ENCODE measurements at places on chromosomes 1 and 21.

DNA sequence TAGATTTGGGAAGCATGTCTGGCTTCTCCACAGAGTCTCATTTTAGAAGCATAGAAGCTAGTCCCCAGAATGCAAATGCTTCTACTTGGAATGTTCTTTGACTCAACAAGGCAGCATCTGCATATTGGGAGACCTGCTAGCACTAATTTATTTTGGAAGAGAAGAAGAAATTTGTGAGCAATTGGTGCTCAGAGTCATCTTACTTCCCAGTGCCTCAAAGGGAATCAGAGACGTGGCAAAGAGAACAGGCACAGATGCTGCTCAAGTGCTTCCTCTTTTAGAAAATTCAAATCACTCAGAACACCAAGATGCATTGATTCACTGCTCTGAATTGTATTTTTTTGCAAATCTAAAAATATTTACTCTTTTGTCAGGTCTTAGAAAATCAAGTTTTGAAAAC lies 255.7 kb downstream of the BRINP2 start:
- no peak for DNase-seq

DNA sequence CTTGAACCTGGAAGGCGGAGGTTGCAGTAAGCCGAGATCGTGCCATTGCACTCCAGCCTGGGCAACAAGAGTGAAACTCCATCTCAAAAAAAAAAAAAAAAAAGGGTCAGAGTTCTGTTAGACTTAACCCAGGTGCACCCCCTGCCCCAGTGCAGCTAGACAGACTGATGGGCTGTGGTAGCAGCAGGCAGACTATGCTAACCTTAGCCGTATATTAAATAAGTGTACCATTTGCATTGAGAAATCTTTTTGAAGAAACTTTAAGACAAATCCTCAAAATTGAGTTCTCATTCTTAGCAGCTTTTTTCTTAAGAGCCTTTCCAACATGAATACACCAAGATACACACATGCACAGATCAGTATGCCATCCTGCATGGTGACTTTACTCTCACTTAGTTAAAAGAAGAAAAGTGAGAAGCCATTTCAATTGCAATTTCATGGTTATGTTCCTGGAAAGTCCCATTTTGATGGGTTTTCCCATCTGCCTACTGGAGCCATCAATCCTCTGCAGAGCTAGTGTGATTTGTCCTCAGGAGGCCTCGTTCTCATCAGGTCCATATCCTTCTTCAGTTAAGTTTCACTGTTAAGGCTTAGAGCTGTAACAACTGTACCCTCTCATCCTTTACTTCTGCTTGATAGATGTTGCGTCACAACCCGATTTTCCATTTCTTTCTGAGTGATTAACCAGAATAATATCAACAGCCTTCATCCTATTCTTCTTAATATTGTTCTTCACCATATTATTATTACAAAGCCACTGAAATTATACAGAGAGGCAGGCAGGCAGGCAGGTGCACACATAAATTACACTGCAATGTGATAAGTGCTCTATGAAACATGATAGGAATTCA lies 7.3 kb downstream of the FCRLB start:
- DNase-seq: no peak

DNA sequence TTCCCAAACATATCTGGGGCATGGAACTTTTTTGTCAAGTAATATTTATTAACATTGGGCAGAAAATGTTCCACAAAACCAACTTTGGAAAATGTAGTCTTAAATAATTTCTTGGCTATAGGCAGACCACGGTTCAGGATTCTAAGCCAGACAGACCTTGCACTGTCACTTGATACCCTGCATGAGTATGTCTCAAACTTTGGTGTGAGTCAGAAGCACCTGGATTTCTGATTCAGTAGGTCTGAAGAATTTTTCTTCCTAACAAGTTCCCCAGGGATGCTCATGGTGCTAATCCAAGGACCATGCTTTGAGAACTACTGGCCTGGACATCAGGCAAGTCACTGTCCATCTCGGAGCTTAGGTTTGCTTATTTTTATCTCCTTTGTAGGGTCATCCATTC lies 562.0 kb downstream of the PLPP3 start:
- DNase-seq: no peak

GRCh38 chr21:42840411-42841155 lies 38.8 kb downstream of the WDR4 start:
- no peak for DNase-seq

GRCh38 chr1:115753830-115754229 lies 14.7 kb downstream of the CASQ2 start:
- no peak for DNase-seq

- DNase-seq: no peak
Measured at GRCh38 chr1:201498621-201499020, 8.3 kb downstream of the CSRP1 start.

- DNase-seq: no peak
Measured at GRCh38 chr1:73736125-73736524, 461.9 kb downstream of the LRRIQ3 start.

DNA sequence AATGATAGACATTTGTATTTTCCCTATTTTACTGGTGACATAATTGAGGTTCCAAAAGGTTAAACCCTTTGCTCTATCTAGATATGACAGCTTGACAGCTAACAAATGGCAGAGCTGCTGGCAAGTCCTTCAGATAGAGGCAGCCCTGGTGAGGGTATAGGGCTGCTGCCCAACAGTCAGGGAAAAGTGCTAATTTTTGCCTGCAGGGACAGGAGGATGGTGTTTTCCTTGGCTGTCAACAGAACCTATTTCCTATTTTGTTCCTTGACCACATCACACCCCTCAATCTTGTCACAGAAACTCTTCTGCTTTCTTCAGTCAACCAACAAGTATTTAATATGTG lies 12.3 kb downstream of the GPA33 start:
- no peak for DNase-seq

GRCh38 chr1:18907021-18907916 lies 4.9 kb upstream of the ALDH4A1 start:
- DNase-seq: no peak

DNA sequence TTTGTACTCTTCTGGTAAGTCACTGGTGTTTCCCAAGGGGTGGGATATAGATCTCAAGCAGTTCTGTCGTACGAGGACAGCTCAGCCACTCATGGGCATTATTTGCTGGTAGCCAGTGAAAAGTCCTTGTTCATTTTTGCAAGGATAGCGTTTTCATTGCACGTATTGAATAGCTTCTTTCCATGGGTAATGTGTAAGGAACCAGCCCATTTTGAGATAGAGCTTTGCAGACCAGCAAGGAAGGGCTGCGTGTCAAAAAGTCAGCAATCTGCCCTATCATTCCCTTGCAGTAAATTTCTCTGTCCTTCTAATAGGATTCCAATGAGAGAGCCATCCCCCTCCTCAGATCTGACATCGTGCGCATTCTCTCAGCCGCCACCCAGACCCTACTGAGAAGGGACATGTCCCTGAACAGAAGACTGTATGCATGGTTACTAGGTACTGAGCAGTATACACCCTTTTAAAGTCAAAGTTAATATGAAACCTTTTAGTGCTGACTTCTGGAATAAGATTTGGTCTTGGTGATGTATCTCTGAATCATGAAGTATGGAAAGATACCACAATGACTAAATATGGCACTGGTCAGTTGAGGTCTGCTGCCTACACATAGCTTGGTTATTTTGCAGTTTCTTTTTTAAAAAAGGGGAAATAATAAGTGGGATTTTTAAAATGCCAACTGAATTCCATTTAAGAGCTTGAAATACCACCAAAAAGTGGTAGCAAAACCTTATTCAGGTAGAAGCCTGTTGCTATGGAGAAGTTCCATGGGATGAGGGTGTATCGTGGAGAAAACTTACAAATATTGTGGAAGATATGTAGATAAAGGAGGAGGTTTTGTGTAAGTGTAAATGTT lies 55.3 kb downstream of the DOP1B start:
- no peak for DNase-seq

DNA sequence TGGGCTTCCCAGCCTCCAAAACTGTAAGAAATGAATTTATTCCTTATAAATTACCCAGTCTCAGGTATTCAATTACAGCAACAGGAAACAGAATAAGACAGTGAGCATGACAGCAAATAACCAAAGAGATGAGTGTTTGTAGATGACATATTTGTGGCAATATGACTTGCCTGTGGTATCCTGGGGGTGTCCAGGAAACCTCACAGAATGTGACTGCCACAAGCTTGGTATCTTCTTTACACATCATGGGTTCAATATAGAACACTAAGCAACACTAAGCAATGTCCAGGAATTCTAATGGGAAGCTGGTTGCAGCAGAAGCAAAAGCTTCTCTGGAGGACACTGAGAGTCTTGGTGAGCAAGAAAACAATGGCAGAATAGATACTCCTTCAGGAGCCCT lies 236.4 kb upstream of the BEND5 start:
- no peak for DNase-seq

GRCh38 chr1:201501144-201501543 lies 5.8 kb downstream of the CSRP1 start:
- no peak for DNase-seq

GRCh38 chr1:24027838-24028468 lies 47.8 kb upstream of the SRSF10 start:
- no peak for DNase-seq

- no peak for DNase-seq
Measured at GRCh38 chr1:79124756-79125155, 118.2 kb upstream of the ADGRL4 start.

DNA sequence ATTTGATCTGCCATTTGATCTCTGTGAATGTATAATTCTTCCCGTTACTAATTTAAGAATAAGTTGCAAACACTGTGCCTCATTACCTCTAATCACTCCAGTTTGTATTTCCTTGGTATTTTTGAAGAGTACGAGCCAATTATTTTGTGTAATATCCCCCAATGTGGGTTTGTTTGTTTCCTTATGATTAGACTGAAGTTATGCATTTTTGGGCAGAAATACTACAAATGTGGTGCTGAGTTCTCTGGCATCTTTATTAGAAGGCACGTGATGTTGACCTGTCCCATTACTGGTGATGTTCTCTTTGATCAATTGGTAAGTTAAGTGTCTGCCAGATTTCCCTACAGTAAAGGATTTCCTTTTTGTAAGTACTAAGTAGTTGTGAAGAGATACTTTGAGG lies 10.3 kb downstream of the MIXL1 start:
- no peak for DNase-seq

DNA sequence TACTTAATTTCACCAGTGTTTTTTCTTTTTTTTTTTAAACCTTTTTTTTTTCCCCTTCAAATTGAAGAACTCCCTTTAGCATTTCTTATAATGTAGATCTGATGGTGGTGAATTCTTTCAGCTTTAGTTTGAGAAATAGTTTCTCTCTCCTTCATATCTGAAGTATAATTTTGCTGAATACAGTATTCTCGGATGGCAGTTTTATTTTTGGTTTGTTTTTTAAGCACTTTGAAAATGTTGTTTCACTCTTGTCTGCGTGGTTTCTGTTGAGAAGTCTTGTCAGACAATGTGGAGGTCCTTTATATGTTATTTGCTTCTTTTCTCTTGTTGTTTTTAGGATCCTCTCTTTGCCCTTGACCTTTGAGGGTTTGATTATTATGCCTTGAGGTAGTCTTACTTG lies 135.1 kb downstream of the RPS6KC1 start:
- no peak for DNase-seq

GRCh38 chr1:5651964-5652821 lies 340.0 kb downstream of the NPHP4 start:
- DNase-seq: no peak

DNA sequence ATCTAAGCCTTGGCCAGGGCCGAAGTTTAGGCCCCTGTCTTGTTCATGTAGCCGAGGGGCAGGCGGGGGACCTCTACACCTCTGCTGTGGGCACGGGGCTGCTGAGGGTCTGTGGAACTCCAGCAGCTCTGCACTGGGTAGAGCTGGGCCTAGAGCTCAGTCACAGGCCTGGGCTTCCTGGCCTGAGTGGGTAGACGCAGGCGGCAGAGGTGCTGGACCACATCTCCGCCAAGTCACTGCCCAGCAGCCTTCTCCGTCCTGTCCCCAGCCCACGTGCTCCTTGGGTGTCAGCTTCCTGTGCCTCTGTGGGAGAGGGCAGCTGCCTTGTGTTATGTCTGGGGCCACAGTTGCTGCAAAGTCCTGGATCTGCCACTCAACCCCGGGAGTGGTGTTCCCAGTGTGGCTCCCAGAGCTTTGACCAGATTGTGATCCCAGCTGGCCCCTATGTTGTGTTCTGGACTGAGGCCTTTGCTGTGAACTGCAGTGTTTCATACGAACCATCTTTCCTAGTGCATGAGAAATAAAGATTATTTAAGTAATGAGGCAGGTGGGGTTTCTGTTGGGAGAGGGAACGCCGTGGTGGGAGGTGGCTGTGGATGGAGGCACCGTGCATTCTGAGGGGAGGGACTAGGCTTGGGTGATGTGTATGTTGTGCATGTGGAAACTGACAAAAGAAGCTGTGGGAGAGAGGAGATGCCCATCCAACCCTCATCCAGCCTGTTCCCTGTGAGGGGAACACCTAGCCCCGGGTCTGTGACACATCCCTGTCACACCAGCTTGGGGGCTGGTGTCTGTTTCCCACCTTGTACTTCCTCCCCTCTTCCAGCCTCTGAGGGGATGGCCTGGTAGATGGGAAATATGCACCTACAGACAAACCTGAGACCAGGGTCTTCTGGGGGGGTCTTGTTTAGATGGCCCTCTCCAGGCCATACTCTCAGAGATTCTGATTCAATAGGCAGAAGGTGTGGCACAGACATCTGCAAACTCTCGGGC lies 12.2 kb downstream of the AMPD2 start:
- no peak for DNase-seq

DNA sequence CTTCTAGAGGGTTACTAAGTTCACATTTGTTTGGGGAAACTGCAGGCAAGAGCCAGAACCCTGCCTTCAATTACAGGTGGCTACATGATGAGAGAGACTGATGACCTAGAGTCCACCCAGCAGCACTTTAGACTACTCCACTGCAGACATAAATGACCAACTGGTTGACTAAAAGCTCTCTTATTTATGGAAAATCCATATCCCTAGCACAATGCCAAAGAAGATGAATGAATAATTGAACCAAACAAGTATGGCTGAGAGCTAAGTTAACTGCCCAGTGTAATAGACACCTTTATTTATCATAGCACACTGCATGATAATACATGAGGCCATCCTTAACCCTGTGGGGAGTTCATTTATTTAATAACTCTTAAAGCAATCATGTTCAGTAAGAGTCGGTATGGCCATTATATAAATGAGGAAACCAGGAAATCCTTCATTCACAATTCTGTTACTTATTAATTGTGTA lies 60.4 kb downstream of the IL12RB2 start:
- no peak for DNase-seq

- no peak for DNase-seq
Measured at GRCh38 chr1:87436534-87436933, 107.9 kb downstream of the LMO4 start.

GRCh38 chr1:212777151-212777550 lies 14.4 kb downstream of the NSL1 start:
- no peak for DNase-seq
